ENCODE measurements at places on chromosomes 1 and 21.

GRCh38 chr1:50666849-50667248 lies 243.6 kb upstream of the DMRTA2 start:
- DNase-seq, result no peak

GRCh38 chr1:203401199-203401877 lies 50.4 kb upstream of the FMOD start:
- DNase-seq, result no peak

DNA sequence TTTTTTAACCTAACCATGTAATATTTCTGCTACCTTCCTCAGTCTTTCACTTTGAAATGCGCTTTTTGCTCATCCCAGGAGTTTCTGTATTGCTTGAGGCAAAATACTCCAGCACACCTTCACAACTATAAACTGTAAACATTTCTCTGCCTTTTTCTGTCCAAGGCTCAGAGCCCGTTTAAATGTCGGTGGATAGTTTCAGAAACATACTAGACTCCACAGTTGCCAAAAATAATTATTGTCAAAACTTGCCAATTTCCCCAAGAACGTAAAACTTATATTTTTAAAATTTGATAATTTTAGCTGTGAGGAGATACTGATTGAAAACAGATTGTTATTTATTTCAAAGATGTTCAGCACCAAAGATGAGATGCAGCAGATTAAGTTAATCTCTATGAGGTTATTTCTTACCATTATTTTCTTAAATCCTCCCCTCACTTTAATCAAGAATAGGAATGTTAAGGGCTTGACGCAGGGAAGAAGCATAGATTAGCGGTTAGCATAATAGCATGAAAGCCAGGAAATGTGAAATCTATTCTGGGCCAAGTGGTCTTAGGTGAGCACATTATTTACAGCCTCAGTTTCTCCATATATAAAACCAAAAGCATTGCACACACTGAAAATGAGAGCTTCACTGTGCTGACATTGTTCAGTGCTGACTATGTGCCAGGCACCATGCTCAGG lies 91.5 kb upstream of the ESRRG start:
- DNase-seq, result no peak

DNA sequence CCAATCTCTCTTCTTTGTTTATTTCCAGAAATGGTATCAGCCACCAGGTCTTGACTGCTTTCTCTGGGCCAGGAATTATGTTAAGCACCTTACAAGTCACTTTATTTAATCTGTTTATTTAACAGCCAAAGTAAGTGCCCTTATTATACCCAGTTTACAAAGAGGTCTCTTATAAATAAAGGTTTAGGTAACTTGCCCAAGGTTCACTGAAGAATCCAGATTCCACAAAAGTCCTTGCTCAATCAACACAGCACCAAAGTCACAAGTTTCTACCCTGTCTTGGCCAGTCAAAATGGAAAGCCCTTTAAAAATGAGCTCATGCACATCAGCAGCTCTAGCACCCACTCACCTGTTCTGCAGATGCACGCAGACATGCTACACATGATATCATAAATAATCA lies 28.0 kb upstream of the ATP1A1 start:
- no peak for DNase-seq

GRCh38 chr1:177239792-177240191 lies 69.0 kb downstream of the BRINP2 start:
- DNase-seq, result no peak

DNA sequence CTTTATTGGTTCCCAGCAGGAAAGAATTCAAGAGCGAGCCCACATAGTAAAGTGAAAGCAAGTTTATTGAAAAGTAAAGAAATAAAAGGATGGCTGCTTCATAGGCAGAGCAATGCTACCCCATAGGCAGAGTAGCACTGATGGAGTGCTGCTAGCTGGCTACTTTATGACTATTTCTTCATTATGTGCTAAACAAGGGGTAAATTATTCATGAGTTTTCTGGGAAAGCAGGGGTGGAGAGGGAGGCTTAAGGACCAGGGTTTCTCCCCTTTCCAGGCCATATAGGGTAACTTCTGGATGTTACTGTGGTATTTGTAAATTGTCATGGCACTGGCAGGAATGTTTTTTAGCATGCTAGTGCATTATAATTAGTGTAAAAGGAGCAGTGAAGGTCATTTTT lies 1271.4 kb downstream of the KCNT2 start:
- no peak for DNase-seq

GRCh38 chr1:76876655-76877395 lies 9.5 kb downstream of the ST6GALNAC5 start:
- no peak for DNase-seq

DNA sequence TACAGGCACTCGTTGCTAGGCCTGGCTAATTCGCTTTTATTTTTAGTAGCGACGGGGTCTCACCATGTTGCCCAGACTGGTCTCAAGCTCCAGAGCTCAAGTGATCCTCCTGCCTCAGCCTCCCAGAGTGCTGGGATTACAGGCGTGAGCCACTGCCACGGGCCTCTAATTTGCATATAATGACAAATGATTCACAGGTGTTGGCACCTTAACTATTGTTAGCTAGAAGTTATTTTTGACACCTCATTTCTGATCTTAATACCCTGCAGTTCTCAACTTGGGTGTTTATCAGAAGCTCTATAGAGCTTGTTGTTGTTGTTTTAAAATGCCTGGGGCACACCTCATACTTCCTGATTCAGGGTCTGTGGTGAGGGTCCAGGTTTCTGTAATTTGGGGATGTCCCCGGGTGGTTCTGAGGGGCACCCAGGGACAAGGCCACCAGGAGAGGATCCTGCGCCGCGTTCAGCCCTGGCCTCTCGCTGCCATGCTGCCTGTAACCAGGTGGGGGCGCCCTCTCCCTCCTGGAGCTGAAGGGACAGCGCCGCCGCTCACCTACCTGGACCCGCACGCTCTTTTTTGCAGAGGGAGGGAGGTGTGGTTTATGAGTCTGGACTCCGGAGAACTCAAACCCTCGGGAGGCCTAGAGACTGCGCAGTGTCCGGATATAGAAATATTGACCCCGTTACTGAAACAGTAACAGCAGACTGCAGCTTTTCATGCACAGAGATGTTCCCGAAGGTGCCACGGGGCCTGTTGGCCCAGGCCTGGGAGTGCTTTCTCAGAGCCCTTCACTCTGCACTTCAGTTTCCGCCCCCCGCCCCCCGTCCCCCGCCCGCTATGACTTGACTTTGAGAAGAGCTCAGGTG lies 23.0 kb upstream of the NEK2 start:
- peak; percentile 67 for DNase-seq

DNA sequence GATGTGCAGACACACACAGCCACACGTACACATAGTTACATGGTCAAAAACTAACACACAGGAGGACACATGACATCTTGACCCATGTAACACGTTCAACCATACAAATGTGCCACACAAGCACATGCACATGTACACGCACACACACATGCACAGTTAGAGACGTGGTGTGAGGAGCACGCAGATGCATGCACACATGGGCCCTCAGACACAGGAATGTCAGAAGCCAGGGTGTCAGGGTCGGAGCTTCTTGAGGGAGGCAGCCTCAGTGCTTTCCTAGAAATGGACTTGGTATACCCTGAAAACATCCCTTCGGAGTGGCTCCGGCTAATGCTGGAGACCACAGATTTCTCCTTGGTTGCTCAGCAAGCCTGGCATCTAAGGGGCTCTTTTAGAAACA lies 114.3 kb downstream of the DMRTB1 start:
- no peak for DNase-seq

DNA sequence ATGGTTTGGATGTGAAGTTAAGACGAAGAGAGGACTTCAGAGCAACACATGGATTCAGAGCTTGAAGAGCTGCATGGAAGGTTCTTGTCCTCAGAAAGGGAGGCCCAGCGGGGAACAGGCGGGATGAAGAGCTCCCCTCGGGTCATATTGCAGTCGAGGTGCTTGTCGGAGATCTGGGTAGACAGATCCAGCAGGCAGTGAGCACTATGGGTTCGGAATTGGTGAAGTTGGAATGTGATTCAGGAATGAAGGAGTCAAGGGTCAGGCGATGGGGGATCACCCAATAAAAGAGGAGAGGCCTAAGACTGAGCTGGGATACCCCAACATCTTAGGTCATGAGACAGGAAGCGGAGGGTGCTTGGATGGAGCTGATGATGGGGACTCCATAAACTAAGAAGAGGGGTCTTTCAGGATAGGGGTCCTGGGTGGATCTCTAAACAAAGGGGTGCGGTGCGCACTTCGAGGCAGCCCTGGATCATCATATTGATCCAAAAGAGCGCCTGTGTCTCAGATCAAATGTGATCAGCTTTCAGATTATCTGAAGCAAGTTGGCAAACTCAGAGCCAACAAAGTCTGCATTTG lies 176.3 kb upstream of the VAMP3 start:
- DNase-seq, result no peak

DNA sequence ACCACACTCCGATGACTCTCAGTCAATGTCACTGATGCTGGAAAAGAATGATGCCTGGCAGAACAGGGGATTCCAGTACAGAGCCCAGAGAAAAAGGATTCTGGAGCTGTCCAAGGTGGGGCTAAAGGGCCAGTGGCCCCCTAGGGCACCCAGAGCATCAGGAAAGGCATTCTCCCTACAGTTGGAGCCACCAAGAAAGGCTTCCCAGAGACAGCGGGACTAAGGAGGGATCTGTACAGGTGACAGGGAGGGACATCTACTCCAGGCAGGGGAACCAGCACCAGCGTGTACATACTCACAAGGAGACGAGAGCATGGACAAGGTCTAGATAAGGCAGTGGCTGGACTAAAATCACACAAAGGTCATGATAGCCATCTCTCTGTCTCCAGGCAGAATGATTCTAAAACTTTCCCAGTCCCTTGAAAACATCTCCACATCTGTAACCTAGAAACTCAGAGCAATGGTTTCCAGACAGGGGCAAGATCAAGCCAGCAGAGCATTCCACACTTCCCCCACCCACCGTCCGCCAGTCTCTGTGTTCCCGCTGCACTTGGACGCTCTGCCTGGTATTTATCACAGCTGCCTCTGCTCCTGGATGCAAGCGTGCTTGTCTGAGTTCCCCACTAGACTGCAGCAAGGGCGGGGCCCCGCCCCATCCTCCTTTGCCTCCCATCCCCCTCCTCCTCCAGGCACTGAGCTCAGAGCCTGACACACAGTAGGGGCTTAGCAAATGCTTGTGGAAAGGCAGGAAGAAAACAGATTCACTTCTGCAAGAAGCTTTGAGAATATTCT lies 111.6 kb upstream of the ZC3H12A start:
- no peak for DNase-seq

DNA sequence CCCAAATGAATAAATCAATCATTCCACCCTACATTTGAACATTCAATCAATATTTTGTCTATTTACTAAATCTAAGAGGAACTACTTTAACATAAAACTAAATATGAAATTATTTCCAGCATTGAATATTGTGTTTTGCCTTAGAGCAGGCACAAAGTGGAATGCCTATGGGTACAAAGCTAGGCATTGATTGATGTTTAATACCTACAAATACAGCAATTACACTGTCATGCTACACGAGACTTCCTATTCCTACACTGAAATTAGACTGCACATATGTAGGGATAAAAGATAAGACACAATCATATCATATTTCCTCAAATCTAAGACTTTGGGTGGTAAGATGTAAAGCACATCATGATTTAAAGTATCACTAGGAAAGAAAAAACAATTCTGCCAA lies 12.9 kb upstream of the ERG start:
- DNase-seq, result no peak

DNA sequence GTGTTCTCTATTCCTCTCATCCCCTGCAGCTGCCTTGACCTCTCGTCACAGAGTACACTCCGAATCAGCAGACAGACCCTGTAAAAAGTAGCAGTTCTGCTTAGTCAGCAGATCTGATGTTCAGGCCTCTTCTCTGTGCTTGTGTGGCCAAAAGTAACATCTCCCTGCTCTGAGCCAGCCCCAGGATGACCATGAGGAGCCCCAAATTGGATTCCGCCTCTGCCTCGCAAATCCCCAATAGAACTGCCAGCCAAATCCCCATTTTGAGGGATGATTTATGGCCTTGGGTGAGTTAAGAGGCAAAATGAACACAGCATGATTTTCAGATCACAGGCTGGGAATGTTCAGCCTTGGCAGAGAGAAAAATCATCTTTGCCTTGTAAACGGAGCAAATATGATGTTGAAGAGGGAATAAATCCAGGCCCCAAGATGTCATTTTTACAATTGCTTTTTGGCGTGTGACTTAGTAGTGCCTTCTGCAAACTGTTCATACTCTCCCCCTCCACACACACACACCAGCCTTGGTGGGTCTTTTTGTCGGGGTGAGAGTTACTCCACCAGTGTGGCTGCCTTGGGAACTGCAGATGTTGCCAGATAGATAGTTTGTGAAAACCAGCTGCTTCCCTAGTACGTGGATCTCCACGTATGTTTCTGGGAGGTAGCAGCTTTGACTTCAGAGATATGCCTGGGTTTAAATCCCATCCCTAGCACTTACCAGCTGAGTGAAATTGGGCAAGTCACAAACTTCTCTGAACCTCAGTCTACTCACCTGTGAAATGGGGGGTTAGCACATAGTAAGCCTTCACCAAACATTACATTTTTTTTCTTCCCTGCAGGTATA lies 77.8 kb downstream of the MAN1C1 start:
- DNase-seq, result no peak

DNA sequence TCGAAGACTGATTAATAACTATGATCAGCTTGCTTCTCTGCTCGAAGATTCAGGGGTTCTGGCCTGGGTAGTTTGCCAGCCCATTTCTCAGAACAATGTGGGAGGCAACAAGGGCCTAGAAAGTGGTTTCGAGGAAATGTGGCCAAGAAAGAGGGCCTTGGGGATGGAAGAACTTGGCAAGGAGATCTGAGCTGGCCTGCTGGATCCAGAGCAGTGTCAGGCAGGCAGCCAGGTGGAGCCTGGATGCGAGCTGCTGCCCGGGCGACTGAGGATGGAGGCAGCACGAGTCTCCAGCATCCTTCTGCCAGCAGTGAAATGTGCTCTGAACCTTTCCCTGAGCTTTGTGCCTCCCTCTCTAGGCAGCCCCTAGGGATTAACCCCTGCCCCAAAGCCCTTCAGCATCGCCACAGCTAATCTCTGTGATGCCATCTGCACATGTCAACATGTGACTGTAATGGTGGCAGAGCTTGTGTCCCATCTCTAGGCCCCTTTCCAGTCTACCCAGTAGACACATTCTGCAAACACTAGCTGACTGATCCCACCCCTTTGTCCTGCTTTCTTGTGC lies 61.0 kb upstream of the NEK2 start:
- no peak for DNase-seq

GRCh38 chr1:68308034-68308433 lies 75.7 kb upstream of the WLS start:
- DNase-seq, result no peak

DNA sequence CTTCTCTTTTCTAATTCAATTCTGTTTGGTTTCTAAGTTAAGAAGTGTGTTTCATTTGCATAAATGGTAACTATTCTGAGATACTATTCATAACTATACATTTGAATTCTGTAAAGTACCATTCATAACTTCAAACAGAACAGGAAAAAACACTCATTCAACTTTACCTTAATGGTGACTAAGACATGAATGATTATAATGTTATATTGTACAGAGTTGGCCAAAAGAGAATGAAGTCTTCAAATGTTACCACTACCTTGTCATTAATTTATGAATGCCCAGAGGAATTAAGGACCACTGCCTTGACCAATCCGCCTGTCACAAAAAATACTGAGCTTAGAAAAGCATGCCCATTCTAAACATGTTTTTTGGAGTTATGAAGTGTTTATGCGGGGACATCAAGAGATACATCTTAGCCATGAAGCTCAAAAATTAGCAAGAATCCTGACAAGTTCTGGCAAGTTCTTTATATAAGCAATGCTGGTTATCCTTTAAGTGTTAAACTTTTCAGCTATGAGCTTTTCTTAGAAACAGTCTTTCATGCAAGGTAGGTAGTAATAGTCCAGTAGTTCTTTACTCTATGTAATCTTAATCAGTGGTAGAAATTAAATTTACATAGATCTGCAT lies 7.9 kb downstream of the WASF2 start:
- DNase-seq, result no peak
